ENCODE measurements at places on chromosomes 7 and 10.

GRCh38 chr7:45073786-45074527, 14.8 kb downstream of the NACAD start:
- DNase-seq: no peak

DNA sequence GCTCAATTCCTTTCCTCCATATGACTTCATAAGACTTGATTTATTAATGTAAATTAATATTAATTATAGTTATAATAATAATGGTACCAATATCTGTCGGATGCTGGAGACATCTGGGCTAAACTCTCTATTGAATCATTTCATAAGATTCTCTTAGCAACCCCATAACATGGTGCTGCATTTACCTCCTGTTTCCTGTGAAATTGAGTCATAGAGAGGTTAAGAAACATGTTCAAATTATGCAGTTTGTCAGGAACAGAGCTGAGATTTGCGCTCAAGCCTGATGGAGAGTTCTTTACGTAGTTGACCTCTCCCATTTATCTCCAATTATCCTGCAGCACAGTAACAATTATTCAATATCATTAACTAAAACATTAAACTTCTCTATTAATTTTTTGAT, 621.8 kb upstream of the FZD8 start:
- no peak for DNase-seq

DNA sequence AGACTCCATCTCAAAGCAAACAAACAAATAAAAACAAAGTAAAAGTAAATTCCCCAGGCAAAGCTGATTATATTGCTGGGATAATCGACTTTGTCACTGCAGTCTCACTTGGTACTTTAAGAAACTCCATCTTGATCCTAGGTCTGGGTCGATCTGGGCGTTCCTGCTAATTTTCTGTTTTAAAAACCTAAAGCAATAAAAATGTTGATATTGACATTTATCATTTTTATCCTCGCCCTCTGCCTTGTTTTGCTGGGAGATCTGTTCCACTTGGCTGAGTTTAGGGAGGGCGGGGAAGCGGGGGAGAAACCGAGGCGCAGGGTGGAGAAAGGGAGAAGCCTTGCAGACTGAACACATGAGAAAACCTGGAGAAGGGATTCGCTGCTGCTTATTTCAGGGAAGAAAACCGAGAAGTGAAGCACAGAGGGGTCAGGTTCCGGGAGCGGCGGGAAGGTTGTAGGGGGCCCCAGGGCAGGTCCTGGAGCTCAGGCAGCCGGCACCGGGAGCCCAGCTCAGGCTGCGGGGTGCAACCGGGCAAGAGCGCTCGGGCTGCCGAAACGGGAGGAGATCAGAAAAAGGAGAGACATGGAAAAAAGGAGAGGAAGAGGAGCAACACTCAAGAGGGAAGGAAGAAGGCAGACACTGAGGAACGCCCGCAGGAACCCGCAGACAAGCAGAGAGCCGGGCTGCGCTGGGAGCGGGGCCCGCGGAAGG, 27.3 kb upstream of the KMT2C start:
- no peak for DNase-seq

- no peak for DNase-seq
These were observed 81.6 kb downstream of the ARMH3 start for GRCh38 chr10:101974091-101974971.

- no peak for DNase-seq
These were observed 351.9 kb upstream of the LRGUK start for GRCh38 chr7:133775201-133775600.

- DNase-seq: no peak
These were observed 27.6 kb upstream of the RPA3 start for GRCh38 chr7:7745966-7746365.
